HTR-8/SVneo (cell line): ENCODE measurements at places on chromosomes 4 and X.

GRCh38 chrX:122219735-122220134 lies 964.3 kb upstream of the GRIA3 start:
- DNase-seq, result no peak

- peak; percentile 15 for DNase-seq
Measured at GRCh38 chr4:55125087-55125721, at the start of gene KDR. KDR (minus strand) TSS chr4:55125595; CDS start chr4:55125293, 302 bp downstream.

DNA sequence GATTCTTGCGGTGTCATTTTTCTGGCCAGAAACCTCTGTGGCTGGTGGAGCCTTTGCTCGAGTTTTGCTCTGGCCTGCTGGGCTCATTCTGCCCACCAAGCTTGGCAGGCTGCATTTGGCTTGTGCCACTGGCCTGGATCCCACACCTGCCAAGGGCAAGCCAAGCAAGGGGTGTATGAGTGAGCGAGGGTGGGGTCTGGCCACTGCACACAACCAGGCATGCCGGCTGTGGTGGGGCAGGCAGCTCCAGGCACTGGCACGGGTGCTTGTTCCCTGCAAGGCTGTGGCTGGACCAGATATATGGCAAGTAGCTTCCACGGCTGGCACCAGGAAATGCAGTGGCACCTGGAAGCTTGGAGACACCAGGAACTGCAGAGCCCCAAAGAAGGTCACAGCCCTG lies 68.6 kb upstream of the PPP3CA start:
- no peak for DNase-seq

GRCh38 chr4:37725718-37726117 lies 39.5 kb upstream of the RELL1 start:
- DNase-seq, result no peak

GRCh38 chr4:77600521-77601451 lies 4.8 kb upstream of the CXCL13 start:
- DNase-seq, result no peak
